ENCODE measurements at places on chromosomes 11 and 22. TPM values are rescaled to one million over a fixed set of nuclear protein-coding genes. Genes with fewer than 3 reads are reported as not detected.
A peak's percentile ranks its signal among the peaks of the same experiment; 100 is the strongest.

LRRC56 gene
- 0.08 TPM for total RNA-seq

ADORA2A gene
- total RNA-seq = 8.7 TPM

- no peak for DNase-seq
Measured at GRCh38 chr11:77444261-77444660, 29.6 kb downstream of the PAK1 start.

- DNase-seq = no peak
Measured at GRCh38 chr11:128527046-128527445, 60.3 kb downstream of the ETS1 start.

FIBIN gene
- total RNA-seq = 0.36 TPM

- no peak for DNase-seq
Measured at GRCh38 chr11:105923252-105923651, 98.8 kb downstream of the MSANTD4 start.

- DNase-seq = no peak
Measured at GRCh38 chr11:94060401-94060800, 39.2 kb downstream of the HEPHL1 start.

CARD18 gene
- total RNA-seq = not detected

- no peak for DNase-seq
Measured at GRCh38 chr11:127790592-127790991, 790.0 kb upstream of the KIRREL3 start.

CHST1 gene
- not detected for total RNA-seq

GRCh38 chr11:126115127-126115495 lies 52.4 kb upstream of the CDON start:
- DNase-seq = peak; percentile 87

GRCh38 chr11:20444535-20444934 lies 57.0 kb downstream of the PRMT3 start:
- DNase-seq = no peak

XKR3 gene
- total RNA-seq = not detected

- no peak for DNase-seq
Measured at GRCh38 chr11:10875430-10876021, 17.7 kb upstream of the ZBED5 start.

GSTT2B gene
- total RNA-seq = 14.0 TPM
